ENCODE measurements at places on chromosomes 6 and 20.

GRCh38 chr20:20754714-20755113 lies 42.3 kb upstream of the RALGAPA2 start:
- DNase-seq = no peak

- DNase-seq = no peak
These were observed 20.5 kb downstream of the UBE2V1 start for GRCh38 chr20:50092436-50092835.

GRCh38 chr6:106452628-106453027 lies 92.1 kb downstream of the CRYBG1 start:
- no peak for DNase-seq

DNA sequence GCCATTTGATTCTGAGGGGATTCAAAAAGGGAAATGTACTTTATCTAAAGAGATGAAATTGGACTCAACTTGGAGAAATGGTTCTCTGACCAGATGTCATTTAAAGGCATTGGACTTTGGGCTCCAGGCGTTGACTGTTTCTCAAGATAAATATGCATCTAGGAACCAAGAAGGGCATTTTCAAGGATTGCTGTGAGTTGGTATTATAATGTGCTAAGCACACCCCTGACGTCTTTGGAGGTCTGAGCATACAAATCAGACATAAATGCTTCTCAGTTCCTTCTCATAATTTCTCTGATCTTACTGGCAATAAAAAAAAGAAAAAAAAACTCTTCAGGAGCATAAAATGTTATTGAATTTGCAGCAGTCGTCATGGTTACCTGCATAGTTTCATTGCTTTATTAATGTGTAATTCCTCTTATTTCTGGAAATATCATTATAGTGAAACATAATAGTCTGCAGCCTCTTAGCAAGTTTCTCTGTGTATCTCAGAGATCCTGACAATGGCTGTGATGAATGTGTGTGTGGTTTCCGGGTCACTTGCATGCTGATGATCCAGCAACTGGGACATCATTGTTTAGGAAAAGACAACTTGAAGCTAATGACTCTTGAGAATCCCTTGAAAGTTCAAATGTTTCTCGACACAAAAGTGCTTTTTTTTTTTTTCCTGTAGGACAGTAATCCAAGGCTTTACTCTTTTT lies 136.0 kb downstream of the AIG1 start:
- no peak for DNase-seq

DNA sequence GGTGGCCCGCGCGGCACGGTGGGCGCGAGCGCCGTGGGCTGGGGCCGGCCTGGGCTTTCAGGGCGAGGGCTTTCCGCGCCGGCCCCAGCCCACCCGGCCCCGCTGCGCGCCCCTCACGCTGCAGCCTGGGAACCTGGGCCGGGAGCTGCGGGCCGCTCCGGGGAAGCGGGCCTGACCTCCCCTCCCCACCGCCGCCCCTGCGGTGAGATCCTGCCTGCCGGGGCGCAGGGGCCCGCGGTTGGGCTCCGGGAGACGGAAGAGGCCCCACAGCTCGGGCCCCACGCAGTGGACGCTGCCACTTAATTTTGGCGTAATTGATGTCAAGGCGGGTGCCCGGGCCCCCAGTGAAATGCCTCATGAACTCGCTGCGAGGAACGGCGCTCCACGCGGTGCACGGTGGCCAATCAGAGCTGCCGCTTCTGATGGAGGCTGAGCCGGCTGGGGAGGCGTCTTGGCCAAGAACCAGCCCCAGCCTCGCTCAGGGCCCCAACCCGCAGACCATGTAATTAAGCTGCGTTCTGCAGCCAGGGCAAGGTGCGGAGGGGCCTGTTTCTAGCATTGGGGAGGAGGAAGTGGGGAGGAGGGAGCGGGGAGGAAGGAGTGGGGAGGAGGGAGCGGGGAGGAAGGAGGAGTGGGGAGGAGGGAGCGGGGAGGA lies 96.1 kb upstream of the BHLHE23 start:
- DNase-seq = peak; percentile 73

- no peak for DNase-seq
These were observed 40.4 kb downstream of the FAM8A1 start for GRCh38 chr6:17640477-17640917.

- DNase-seq = no peak
These were observed 208.4 kb downstream of the ADGRG6 start for GRCh38 chr6:142510211-142510610.

All from stimulated activated CD8-positive, alpha-beta memory T cell treated with anti-CD3 and anti-CD28 coated beads, Interleukin-7, amount 100 ng/mL, for 4 hours (primary cell).